ENCODE measurements at places on chromosomes 16 and 17.

DNA sequence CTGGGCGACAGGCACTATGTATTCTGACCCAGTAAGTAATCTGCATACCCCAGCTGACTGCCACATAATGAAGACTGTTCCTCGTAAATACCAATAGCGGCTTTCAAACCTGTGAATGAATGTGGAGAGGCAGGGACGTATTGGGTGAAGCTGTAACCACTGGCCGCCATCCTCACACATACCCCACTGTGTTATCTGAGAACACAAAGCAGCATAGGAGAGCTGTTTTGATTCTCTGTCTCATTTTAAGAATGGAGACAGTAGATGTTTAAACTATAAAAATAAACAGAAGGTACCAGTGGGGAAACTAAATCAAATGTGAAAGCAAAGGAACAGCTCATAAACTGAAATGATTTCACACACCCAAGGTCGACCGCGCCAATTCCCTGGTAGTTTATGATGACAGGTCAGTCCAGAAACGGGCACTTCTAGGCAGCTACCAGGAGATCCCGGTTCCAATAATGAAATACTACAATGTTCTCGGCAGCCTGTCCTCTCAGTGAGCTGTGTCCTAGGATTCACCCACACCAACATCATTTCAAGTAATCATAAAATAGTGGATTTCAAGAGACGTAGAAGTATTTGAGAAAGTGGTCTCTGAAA lies 109.7 kb downstream of the ADCY9 start:
- DNase-seq: no peak

DNA sequence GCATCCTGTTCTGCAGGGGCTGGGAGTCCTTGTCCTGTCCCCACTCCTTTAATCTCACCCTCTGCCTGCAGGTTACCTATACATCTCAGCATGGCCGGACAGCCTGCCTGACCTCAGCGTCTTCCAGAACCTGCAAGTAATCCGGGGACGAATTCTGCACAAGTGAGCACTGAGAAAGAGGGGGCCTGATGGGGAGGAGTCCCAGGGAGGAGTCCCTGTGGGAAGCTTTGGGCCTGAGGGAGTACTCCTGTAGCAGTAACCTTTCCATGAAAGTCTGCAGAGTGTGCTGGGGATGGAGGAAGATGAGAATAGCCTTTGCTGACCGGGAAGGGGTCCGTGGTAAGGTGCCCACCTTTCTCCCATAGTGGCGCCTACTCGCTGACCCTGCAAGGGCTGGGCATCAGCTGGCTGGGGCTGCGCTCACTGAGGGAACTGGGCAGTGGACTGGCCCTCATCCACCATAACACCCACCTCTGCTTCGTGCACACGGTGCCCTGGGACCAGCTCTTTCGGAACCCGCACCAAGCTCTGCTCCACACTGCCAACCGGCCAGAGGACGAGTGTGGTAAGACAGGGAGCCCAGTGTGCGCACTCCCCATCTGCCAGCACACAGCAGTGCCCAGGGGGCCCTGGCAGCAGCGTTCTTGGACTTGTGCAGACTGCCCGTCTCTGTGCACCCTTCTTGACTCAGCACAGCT lies 14.8 kb downstream of the MIEN1 start:
- DNase-seq: no peak

DNA sequence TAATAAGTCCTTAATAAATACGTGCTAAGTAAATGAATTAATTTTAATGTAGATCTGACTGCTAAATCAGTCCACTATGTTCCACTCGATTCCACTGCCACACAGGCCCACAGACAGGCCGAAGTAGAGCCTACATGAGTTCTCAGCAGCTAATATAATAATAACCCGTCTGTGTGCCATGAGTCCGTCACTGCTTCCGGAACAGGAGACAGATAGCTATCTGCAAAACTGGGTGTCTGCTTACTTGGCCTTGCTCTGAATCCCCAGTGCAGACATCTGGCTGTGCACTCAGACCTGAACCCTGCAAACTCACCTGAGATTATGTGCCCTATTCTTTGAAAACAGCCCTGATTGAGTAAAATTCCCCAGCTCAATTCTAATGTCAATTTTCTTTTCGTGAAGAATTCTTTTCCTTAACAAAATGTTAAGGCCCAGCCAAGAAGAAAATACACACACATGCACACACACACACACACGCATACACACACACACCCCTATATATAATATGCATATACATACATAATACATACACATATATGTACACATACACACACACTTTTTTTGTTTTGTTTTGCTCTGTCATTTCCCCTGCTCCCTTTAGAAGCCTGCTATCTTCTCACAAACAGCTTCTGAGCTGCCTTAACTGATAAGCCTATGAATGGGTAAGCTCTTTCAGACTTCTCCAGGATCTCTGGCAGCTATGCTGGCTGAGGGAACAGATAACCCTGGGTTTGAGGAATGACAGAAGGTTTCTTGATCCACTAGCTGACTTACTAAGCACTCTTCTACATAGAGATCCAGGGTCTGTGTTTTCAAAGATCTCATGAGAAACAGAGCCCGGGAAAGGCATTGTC lies 39.8 kb upstream of the TOM1L1 start:
- DNase-seq: no peak

DNA sequence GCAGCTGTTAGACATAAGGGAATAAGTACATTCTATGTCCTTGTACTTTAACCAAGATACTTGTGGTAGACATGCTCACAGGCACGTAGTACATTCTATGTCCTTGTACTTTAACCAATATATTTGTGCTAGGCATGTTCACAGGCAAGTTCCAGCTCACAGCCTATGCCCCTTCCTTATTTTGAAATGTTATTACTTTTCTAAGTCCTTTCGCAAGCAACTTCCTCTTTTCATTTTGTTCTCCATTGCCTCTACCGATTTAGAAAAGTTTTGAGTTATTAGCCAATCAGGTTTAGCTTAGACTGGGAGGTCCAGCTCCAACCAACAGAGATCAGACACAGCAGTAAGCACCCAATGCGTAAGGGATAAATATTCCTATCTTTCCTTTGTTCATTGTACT lies 60.1 kb upstream of the NUDT7 start:
- no peak for DNase-seq

- DNase-seq: no peak
These were observed 558 bp downstream of the HSD3B7 start for GRCh38 chr16:30985401-30986128.

GRCh38 chr16:3804426-3805016 lies 76.0 kb downstream of the CREBBP start:
- no peak for DNase-seq
